SK-N-SH (cell line): ENCODE measurements at places on chromosomes 1 and 21. TPM values are rescaled to one million over a fixed set of nuclear protein-coding genes. Genes with fewer than 3 reads are reported as not detected.

SPRR2G gene
- not detected in 2 replicates for polyA plus RNA-seq

NUCKS1 gene
- 25.4 and 35.3 TPM in 2 replicates for polyA plus RNA-seq

DNA sequence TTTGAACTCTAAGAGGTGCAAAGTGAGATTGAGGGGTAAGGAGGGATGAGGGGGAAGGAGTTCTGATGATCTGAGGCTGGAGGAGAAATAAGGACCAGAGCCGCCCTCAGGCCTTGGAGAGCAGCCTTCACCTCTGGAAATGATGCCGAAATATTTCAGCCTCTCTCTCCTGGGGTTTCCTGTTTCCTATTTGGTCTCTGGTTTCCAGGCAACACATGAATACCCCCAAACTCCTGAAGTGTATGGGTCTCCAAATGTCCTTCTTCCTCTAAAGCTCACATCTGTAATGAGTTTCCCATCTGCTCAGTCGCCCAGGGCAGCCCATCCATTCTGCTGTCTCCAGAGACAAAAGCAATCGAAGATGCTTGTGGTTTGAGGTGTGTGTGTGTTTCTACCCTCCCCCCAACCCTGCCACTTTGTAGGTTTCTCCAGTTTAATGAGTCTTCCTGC is 52.0 kb upstream of the FAM20B start:
- no peak overlapping the region for H3K27ac ChIP-seq
- no peak for DNase-seq
- no peaks in the 10 kb centered on the region for H3K27me3 ChIP-seq
- H3K36me3 ChIP-seq, result no peaks in the 10 kb centered on the region
- H3K4me1 ChIP-seq, result no peaks in the 10 kb centered on the region

DNA sequence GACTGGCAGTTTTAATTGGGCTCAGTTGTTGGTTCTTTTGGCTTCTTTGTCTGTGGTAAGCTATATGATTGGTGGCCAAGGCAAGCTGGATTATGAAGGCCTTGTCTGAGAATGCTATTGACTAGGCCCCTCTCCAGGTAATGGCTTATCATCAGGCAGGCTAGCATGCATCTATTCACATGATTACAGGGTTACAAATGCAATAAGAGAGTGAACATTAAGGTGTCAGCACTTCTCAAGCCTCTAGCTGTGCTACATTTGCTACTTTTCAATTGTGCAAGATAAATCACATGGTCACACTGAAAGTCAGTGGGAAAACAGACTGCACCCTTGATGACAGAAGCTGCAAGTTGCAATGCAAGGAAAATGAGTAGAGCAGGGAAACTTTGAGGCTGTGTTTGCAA is 550.9 kb upstream of the TMPRSS15 start:
- no peak overlapping the region for H3K4me3 ChIP-seq
- no peaks in the 10 kb centered on the region for H3K4me1 ChIP-seq
- H3K27ac ChIP-seq, result no peak overlapping the region
- H3K27me3 ChIP-seq, result no peaks in the 10 kb centered on the region
- no peak for DNase-seq

- peaks cover 10% of the 10 kb centered on the region; the same call in 1 of the 2 replicates for H3K4me1 ChIP-seq
- no peaks in the 10 kb centered on the region for H3K27me3 ChIP-seq
- no peak for DNase-seq
- H3K27ac ChIP-seq, result no peak overlapping the region
Measured at GRCh38 chr1:229031481-229032341, 239.2 kb upstream of the RAB4A start.

- peaks cover 38% of the 10 kb centered on the region for H3K4me1 ChIP-seq
- no peak for DNase-seq
- H3K27me3 ChIP-seq, result no peaks in the 10 kb centered on the region
- H3K4me3 ChIP-seq, result no peak overlapping the region
- H3K36me3 ChIP-seq, result no peaks in the 10 kb centered on the region
- no peak overlapping the region for H3K27ac ChIP-seq
Measured at GRCh38 chr1:15207031-15207828, 39.8 kb upstream of the FHAD1 start.

DNA sequence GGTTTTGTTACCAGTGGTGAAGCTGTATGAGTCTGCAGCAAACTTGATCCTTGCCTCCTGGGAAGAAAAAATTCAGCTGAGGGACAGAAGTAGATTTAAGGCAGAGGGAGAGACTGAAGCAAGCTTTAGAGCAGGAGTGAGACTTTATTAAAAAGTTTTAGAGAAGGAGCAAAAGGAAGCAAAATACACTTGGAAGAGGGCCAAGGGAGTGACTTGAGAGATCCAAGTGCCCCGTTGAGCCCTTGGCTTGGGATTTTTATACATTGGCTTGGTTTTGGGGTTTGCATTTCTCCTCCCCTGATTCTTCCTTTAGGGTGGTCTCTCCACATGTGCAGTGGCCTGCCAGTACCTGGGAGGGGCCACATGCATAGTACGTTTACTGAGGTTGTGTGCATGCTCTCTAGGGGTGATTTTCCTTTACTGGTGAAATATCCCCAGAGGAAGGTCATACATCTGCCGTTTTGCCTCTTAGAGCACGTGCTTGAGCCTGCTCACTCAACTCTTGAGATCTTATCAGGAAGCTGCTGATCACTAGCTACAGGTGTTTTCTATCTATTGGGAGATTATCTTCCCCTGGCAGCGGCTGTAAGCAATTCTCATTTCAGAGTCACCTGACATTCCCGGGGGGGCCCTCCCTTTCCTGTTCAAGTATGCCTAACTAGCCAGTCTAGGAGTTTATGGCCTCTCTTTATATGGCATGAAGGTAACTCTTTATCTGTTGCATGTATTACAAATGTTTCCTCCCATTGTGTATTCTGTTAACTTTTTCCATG is 20.3 kb downstream of the FASLG start:
- no peak overlapping the region for H3K27ac ChIP-seq
- no peak for DNase-seq
- no peaks in the 10 kb centered on the region for H3K36me3 ChIP-seq
- no peaks in the 10 kb centered on the region for H3K27me3 ChIP-seq
- peaks cover 7% of the 10 kb centered on the region; the same call in 1 of the 2 replicates for H3K4me1 ChIP-seq
- no peak overlapping the region for H3K4me3 ChIP-seq

DNA sequence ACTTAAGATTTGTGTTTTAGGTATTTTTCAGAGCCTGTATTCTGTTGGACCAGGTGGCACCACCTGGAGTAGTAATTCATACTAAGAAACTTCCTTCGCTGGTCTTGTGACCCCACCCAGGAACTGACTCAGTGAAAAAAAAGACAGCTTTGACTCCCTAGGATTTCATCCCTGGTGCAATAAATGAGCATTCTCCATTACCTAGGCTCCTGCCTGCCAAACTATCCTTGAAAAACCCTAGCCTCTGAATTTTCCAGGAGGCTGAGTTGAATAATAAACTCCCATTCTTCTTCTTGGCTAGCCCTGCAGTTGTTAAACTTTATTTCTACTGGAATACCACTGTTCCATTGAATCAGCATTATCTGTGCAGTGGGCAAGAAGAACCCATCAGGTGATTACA is 10.6 kb upstream of the RGS18 start:
- H3K27me3 ChIP-seq, result no peaks in the 10 kb centered on the region
- DNase-seq, result no peak
- no peaks in the 10 kb centered on the region for H3K4me1 ChIP-seq
- no peak overlapping the region for H3K27ac ChIP-seq
- no peak overlapping the region for H3K4me3 ChIP-seq

- no peak within 1 kb of the TSS for H3K27ac ChIP-seq
- no peak within 1 kb of the TSS for H3K4me3 ChIP-seq
- H3K27me3 ChIP-seq, result no peaks in the 10 kb centered on the region
Measured at GRCh38 chr1:39639305-39640130, at the start of gene HEYL. Gene HEYL, minus strand, starts transcription at chr1:39639643. Its CDS starts 18 bp downstream, at chr1:39639625.

GRCh38 chr21:45830720-45831366 is 150.7 kb upstream of the COL6A1 start:
- H3K4me3 ChIP-seq, result no peak overlapping the region
- no peaks in the 10 kb centered on the region for H3K27me3 ChIP-seq
- H3K36me3 ChIP-seq, result no peaks in the 10 kb centered on the region
- no peak overlapping the region for H3K27ac ChIP-seq

- no peaks in the 10 kb centered on the region for H3K27me3 ChIP-seq
- no peak for DNase-seq
- no peak overlapping the region for H3K4me3 ChIP-seq
- H3K36me3 ChIP-seq, result no peaks in the 10 kb centered on the region
- no peak overlapping the region for H3K27ac ChIP-seq
- peaks cover 23% of the 10 kb centered on the region for H3K4me1 ChIP-seq
Measured at GRCh38 chr1:30914931-30915330, 6.4 kb upstream of the SDC3 start.

DNA sequence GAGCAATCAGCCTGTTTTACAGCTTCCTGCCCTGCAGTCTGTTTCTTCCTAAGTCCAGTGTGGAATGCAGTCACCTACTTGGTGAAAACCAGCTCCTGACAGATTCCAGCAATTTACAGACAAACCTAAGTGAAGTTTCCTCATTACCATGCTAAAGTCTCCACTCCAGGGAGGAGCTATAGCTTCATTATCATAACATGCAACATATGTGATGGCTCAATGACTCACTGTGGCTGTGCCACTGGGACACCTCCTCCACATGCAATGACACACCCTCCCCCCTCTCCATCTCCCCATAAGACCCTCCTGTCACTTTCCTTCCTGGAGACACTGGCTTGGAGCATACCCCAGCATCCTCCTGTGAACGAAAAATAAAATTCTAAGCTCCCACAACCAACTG is 125.2 kb downstream of the MAP3K21 start:
- H3K36me3 ChIP-seq, result no peaks in the 10 kb centered on the region
- DNase-seq, result no peak
- no peak overlapping the region for H3K27ac ChIP-seq
- peaks cover 20% of the 10 kb centered on the region for H3K4me1 ChIP-seq
- H3K4me3 ChIP-seq, result no peak overlapping the region

- H3K27me3 ChIP-seq, result no peaks in the 10 kb centered on the region
- DNase-seq, result no peak
- H3K27ac ChIP-seq, result no peak overlapping the region
Measured at GRCh38 chr1:210705086-210705485, 376.4 kb downstream of the HHAT start.

DNA sequence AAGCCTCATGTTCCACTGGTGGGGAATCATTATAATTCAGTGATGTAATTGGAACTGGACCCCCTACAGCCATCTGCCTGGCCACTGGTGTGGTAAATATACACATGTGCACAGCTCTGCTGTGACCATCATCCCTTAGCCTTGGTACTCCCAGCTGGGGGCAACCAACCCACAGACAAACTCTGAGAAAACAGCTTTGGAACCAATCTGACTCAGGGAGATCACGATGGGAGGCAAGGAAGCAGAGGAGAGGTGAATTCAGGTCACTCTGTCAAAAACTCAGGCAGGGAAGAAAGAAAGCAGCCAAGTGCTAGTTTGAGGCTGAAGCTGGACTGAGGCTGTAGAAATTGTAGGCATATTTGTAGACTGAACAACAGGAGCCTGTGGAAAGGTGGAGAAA is 197.8 kb upstream of the GALNT2 start:
- H3K36me3 ChIP-seq, result no peaks in the 10 kb centered on the region
- DNase-seq, result no peak
- no peak overlapping the region for H3K4me3 ChIP-seq

DNA sequence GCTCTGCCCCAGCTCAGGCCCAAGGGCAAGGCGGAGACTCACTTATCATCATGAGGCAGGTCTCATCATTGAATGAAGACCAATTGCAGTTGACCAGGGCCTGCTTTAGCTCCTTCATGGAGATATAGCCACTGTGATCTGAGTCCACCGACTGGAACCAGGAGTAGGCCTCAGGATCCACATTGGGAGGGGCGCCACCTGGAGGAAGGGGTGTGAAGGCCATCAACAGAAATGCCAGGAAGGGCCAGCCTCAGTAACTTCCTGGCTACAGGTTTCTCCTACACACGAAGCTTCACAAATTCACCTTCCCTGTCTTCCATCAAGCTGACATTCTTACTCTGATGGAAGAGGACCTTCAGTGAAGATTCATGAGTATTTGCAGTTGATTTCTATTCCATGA is 11.6 kb downstream of the PEF1 start:
- H3K36me3 ChIP-seq, result peaks cover 52% of the 10 kb centered on the region
- H3K4me3 ChIP-seq, result no peak overlapping the region
- no peak overlapping the region for H3K27ac ChIP-seq
- peaks cover 38% of the 10 kb centered on the region for H3K4me1 ChIP-seq
- H3K27me3 ChIP-seq, result no peaks in the 10 kb centered on the region

DNA sequence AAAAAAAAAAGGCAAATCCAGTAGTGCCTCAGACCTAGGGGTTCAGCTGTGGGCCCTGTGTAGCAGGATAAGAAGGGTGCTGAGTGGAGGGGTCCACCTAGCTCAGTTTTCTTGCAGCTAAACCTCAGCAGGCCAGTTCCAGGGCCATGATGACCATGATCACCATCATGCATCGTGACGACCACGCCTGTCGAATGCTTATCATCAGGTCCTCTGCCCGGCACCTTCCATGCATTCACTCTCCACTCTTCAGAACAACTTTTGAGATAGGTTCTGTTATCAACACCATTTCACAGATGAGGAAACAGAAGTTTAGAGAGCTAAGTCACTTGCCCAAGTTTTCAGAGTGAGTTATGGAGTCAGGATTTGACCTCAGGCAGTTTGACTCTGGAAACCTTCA is 54.9 kb downstream of the ACBD3 start:
- H3K4me1 ChIP-seq, result peaks cover 21% of the 10 kb centered on the region; the same call in 1 of the 2 replicates
- no peaks in the 10 kb centered on the region for H3K36me3 ChIP-seq
